ENCODE measurements at places on chromosomes 1 and 21. TPM values are rescaled to one million over a fixed set of nuclear protein-coding genes. Genes with fewer than 3 reads are reported as not detected.

GRCh38 chr1:205247130-205247921, 19.6 kb downstream of the TMCC2 start:
- DNase-seq: no peak

DNA sequence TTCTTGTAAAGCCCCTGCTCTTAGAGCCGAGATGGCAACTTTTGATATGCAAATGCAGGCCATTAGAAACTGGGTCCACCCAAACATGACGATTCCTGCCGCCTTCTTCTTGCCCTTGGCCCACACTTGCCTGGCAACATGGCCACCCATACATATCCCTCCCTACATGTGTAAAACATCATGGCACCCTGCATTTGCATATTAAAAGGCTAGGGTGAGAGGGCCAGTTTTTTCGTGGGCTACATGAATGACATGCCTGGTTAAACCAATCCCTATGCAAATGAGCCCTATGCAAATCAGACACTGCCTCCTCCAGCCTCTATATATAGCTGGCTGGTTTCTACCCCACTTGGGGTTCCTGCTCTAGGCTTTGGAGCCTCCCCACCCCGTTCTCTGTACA, 18.8 kb downstream of the PLA2G2A start:
- DNase-seq: no peak

GRCh38 chr1:40363721-40364120, 9.8 kb upstream of the SMAP2 start:
- no peak for DNase-seq

The PIGP gene
- 18.8 TPM for total RNA-seq

- no peak for DNase-seq
Measured at GRCh38 chr1:60502506-60502905, 428.9 kb upstream of the C1orf87 start.

The NTMT2 gene
- total RNA-seq: not detected

- DNase-seq: no peak
Measured at GRCh38 chr1:146039844-146040194, 18.3 kb upstream of the HJV start.

DNA sequence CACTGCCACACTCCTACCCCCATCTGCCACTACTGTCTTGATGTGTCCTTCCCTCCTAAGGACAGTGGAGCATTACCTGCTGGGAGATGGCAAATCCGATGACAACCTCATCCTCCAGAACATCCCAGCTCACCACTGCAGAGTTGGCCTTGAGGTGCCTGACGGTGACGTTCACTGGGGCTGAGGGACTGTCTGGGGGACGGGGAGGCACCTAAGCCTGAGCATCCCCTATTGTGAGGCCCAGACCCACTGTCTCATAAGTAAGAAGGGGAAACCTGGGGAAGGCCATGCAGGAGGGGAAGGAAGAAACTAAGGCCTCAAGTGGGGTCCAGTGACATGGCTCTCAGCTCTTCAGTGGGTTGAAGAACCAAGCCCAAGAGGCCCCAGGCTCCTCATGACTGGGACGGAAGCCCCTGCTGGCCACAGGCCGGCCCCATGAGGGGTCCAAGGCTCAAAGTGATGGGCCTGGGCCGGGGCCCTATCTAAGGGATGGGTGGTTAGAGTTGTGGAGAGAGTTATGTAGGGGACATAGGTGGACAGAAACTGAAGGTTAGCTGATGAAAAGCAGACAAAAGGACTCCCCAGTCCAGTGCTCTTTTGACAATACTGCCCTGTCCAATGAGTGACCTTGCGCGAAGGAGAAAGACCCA, 1.8 kb downstream of the FNDC5 start:
- DNase-seq: no peak

- DNase-seq: no peak
Measured at GRCh38 chr1:229229137-229229720, 41.7 kb upstream of the RAB4A start.

Measured in activated naive CD8-positive, alpha-beta T cell treated with anti-CD3 and anti-CD28 coated beads, Interleukin-2, amount 10 ng/mL, durations not matched to agents 7 days and 5 days (primary cell).